ENCODE measurements at places on chromosomes 1 and 21.

- DNase-seq: no peak
Observed at GRCh38 chr1:186762653-186763052, 66.1 kb upstream of the PLA2G4A start.

- DNase-seq: no peak
Observed at GRCh38 chr1:228304766-228305395, 97.0 kb downstream of the OBSCN start.

DNA sequence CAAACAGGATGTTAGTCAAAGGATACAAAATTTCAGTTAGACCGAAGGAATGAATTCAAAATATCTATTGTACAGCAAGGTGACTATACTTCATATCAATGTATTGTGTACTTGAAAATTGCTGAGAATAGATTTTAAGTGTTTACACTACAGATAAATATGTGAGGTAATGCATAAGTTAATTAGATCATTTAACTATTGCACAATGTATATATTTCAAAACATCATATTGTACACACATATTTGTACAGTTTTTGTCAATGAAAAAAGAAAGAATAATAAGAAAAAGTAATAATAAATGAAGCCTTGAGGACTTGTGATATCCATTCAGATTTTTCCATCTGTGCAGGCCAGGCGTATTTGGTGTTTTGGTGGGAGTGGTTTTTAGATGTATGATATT lies 367.4 kb upstream of the SNX7 start:
- no peak for DNase-seq

DNA sequence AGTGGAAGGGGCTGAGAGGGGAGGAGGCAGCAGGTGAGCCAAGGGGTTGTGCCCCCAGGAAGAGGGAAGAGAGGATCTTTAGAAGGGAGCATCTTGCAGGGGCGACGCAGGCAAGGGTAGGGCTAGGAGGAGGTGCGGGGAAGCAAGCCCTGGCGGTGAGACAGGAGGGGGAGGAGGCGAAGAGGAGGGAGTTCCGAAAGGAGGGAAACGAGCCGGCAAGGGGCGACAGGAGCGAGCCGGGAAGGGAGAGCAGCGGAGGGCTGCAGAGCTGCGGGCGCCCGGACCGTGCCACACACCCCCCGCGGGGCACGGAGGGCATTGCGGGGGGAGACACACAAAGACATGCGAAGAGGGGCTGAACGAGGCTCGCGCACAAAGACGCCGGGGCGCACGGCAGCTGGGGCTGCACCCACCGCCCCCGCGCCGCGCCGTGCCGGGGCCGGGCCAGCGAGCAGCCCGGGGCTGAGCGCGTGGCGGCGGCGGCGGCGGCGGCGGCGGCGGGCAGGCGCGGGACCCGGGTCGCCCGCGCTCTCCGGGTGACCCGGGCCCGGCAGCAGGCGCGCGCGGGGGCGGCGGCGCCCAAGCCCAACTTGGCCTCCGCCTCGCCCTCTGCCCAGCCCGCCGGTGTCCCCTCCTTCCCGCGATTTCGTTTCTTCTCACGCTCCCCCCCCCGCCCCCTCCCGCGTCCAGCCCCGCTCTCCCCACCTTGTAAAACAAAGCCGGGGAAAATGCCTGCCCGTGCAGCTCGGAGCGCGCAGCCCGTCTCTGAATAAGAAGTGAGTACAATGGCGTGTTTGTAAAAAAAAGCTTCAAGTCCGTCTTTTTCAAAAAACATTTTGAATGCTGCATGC lies at the start of gene KCNK2:
Gene KCNK2 (plus strand): TSS at position 206 of the 851 bp plus-strand sequence. CDS start 649 bp downstream, outside the sequence.
- no peak for DNase-seq

GRCh38 chr1:44501047-44501890 lies 96.2 kb downstream of the RNF220 start:
- DNase-seq: no peak

DNA sequence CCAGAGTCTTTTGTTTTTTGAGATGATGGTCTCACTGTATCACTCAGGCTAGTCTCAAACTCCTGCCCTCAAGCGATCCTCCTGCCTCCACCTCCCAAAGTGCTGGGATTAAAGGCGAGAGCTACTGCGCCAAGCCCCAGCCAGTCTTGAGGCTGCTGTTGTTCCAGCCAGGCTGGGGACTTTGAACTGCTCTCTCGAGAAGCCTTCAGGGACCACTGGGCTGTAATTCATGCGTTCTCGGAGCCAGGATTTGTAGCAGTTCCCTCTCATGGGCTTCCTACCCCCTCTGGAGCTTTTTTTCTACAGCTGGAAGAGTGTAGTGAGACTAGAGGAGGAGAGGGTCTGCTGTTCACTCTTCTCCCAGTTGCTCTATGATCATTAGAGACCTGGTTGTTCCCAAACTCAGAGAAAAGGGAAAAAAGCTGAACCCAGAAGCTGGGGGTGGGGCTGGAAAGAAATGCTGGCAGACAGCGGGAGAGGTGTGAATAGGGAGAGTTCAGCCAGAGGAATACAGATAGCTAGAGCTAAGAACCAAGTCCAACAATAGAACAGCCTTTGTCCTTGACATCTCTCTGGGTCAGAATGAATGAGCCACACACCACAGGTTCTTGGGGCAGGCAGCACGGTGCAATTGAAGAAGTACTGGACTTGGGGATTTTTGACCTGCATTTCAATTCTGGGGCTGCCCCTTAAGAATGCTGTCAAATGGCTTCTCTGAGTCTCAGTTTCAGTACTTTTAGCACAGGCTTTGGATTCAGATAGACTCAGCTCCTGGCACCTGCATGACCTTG lies 13.2 kb upstream of the SLC41A1 start:
- no peak for DNase-seq

- DNase-seq: no peak
Observed at GRCh38 chr1:21537932-21538630, 28.9 kb downstream of the ALPL start.

- DNase-seq: no peak
Observed at GRCh38 chr1:236395230-236395946, 1.3 kb downstream of the EDARADD start.

GRCh38 chr1:143497374-143497747 lies 474.4 kb downstream of the FAM72C start:
- peak; percentile 2 for DNase-seq

DNA sequence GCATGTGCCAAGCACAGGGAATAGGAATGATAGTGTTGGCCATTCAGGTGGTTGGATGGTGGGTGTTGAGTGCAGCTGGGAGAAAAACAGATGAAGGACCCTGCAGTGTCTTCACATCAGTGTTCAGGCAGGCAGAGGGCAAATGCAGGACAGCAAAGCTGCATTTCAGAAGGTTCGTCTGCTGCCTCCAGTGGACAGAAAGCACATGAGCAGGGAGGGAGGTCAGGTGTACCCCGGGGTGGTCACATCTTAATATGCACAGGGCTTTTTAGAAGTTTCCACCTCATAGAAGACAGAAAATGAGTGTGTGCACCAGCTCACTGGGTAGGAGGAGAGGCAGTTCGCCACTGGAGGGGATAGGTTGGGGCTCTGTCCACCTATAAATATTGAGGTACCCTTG lies 184.9 kb downstream of the SLC35F3 start:
- no peak for DNase-seq

DNA sequence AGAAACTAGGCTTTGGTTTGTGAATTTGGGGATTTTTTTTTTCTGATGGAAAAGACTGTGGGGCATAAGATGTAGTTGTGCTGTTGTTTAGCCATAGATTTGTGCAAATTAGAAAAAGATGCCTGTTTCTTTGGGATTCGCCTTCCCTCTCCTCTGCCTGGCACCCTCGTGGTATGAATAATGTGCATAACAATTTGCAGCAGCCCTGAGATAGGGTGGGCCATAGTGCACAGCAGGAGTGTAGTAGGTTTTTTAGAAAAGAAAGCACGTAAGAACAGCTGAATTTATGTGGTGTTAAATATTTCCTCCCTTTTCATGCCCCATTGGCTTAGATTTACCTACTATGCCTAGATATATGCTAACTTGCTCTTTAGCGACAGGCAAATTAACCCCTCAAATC lies 158.9 kb downstream of the PTGER3 start:
- DNase-seq: no peak

DNA sequence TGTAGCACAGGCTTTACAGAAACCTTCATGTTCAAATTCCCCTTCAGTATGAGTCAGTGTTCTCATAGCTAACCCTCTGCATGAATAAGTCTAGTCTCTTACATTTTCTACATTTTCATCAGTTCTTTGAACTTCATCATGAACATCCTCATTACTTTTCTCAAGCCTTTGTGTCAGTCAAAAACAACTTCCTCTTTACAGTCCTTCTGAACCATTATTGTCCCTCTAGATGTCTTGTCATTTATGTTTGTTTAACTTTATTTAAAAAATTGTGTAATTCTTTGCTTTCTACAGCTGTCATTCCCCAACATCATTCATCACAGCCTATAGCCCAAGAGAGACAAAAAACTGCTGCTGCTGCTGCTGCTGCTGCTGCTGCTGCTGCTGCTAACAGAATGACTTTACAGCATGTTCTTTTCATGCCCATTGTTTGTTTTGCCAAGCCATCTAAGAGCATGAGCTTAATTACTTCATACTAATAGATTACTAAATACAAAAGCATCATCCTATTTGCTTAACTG lies 133.1 kb downstream of the LRRC40 start:
- DNase-seq: no peak

GRCh38 chr1:117586747-117587498 lies 18.9 kb upstream of the TENT5C start:
- DNase-seq: no peak

DNA sequence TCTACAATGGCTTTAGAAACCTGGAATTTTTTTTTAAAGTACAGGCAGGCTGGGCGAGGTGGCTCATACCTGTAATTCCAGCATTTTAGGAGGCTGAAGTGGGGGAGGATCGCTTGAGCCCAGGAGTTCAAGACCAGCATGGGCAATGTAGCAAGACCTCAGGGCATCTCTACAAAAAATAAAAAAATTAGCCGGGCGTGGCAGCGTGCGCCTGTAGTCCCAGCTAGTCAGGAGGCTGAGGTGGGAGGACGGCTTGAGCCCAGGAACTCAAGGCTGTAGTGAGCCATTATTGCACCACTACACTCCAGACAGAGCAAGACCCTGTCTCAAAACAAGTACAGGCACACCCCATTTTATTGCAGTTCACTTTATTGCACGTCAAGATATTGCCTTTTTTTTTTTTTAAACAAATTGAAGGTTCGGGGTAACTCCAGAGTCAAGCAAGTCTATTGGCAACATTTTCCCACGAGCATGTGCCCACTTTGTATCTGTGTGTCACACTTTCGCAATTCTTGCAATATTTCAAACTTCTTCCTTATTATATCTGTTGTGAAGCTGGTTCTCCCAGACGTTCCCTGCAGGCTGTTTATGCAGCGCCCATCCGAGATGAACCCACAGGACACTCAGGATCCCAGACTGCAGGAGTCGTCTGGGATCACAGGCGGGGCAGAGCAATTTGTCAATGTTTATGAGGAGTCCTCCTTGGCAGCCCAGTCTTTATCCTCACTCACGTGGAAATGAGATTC lies 4.7 kb downstream of the HES2 start:
- no peak for DNase-seq

DNA sequence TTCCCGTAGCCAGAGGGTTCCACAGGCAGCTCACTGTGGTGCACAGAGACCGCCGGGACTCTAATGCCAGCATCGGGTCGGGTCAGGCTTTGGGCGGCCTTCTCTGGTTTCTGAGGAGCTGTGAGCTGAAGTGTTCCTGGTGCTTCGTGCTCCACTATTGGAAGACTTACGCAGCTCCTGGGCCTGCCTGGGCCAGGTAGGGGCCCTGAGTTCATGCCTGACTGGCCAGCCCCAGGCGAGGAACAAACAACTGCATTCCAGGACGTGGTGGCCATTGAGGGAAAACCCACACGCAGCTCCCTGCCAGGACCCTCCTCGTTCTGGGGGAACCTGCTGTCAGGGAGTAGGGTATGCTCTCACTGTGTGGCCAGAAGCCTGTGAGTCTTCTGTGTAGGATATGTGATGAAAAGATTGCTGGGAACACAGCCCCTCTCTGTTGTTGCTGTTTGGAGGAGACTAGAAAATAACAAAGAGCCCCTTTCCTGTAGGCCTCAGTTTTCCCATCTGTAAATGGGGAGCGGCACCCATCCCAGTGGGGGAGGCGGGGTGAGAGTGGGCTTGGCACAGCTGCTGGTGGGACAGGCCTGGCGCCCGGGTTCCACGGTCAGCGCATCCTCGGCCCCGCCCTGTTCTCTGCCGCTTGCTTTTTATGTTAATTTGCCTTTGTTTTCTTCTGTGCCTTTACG lies 8.4 kb downstream of the RER1 start:
- DNase-seq: no peak

GRCh38 chr1:175197531-175197930 lies 5.0 kb upstream of the KIAA0040 start:
- no peak for DNase-seq

GRCh38 chr1:110783292-110783918 lies 89.5 kb upstream of the CD53 start:
- DNase-seq: peak; percentile 62

- DNase-seq: no peak
Observed at GRCh38 chr1:241730031-241730430, 78.0 kb downstream of the WDR64 start.

DNA sequence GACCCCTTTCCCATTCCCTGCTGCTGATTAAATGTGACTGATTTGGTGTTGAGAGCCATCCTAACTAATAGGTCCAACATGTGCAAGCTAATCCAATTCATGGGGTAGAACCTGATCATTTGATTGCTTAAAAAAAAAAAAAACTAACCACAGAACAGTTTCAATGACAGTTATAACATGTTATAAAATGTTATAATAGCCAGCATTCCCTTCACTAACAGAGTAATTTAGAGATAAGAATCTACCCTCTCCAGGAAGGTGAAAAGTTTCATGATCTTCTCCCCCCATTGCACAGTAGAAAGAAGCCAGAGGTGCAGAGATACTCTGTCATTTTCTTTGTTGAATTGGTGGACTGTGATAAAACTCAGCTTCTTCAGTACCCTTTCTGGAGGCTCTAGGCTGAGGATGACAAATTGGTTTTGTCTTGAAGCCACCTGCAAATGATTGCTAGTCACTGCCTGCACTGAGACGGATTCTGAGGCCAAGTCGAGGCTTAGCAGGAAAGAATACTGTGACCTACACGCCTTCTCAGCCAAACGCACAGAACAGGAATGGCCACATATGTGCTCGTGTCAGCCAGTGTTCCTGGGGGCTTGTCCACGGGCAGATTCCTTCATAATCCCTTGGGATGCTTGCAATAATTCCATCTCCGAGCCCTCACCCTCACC lies 215.7 kb upstream of the IRF2BP2 start:
- no peak for DNase-seq

DNA sequence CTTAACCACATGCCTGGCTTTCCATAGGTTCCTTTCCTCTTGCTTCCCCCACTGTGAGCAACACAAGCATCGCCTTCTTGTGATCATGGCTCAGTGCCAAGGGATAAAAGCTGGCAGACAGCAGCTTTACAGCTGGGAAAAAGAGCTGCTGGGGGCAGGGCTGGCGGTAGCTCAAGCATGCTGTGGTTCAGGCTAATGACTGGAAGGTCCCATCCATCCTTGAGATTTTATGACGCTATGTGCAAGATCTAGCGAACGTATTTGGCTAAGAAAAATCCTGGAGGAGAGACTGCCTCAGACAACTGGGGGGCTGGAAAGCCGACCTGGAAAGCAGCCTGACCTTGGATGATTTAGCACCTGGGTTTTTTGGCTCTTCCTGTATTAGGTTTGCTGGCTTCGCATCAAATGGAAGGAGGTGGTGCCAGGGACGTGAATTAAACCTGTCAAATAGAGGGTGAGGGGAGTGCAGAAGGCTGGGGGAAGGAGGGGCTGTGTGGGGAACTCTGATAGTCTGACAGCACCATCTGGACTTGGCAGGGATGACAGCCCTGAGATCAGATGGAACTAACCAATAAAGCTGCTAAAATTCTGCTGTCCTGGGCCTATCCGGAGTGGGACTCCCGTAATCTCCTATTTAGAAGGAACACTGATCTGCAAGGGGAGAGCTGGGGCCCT lies 34.8 kb downstream of the ZMYND12 start:
- no peak for DNase-seq

GRCh38 chr21:31115249-31115648 lies 77.0 kb upstream of the KRTAP19-8 start:
- no peak for DNase-seq

Measured in naive thymus-derived CD8-positive, alpha-beta T cell (primary cell).